Pancreas (tissue), 10 donors: ENCODE measurements at places on chromosomes 5 and 9.

DNA sequence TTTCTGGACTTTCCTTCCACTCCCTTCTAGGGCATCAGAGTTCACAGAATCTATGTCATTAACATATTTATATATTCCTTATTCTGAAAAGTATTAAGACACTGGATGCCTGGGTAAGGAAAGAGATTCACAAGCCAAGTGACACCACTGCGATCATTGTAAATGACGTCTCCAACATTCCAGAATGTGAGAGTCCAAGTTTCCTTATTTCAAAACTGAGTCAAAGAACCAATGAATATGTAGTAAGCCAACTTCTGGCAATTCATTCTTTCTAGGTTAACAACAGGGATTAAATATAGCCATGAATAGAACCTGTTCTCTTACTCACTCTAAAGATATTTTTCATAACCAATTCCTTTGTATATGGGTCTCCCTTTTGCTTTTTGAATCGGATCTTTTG is 18.1 kb downstream of the RAI14 start:
- DNase-seq, result no peak

- no peak for DNase-seq
These were observed 149.5 kb downstream of the C9orf152 start for GRCh38 chr9:110058304-110058953.

GRCh38 chr5:37754976-37755375 is 84.9 kb downstream of the GDNF start:
- no peak for DNase-seq

DNA sequence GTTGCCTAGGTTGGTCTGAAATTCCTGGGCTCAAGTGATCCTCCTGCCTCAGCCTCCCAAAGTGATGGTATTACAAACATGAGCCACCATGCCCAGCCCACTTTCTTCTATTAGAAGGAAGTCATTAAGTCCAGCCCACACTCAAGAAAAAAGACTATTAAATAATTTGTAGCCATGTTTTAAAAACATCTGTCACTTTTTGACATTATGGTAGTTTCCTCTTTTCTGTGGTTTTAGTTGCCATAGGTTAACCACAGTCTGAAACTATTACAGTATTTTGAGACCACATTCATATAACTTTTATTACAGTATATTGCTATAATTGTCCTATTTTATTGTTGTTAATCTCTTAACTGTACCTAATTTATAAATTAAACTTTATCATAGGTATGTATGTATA is 31.9 kb upstream of the C5orf24 start:
- no peak for DNase-seq

DNA sequence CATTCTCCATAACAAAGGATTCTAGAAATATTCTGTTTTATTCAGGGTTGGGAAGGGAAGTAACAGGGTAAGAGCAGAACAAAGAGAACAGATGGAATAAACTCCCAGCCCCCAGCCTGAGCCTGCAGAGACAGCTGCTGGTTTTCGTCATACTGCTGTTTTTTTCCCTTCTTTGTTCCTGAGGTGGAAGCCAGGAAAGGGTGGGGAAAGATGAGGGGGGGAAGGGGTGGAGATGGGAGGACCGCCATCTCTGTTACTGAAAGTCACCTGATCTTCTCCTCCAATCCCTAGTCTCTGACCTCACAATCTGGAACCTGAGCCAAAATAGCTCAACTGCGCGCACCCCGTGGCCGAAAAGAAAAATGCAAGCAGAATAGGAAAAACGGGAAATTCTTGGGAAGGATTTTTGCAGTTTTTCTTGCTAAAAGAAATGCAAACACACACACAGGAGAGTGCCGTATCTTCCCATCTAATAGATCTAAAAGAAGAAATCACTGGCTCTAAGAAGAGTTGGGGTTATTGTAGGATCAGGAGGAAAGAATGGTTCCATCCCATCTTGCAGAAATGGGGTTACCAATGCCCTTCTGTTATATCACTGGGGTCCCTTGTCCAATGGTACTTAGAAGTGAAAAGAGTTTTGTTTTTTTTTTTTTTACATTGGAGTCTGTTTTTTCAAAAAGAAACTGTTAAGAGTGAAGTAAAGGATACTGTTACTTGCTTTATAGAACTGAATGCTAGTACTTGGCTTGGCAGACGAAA is 57.9 kb downstream of the DIAPH1 start:
- DNase-seq, result peak; percentile 92

- DNase-seq, result no peak
These were observed 8.9 kb upstream of the SPATA31E1 start for GRCh38 chr9:87873607-87874303.

DNA sequence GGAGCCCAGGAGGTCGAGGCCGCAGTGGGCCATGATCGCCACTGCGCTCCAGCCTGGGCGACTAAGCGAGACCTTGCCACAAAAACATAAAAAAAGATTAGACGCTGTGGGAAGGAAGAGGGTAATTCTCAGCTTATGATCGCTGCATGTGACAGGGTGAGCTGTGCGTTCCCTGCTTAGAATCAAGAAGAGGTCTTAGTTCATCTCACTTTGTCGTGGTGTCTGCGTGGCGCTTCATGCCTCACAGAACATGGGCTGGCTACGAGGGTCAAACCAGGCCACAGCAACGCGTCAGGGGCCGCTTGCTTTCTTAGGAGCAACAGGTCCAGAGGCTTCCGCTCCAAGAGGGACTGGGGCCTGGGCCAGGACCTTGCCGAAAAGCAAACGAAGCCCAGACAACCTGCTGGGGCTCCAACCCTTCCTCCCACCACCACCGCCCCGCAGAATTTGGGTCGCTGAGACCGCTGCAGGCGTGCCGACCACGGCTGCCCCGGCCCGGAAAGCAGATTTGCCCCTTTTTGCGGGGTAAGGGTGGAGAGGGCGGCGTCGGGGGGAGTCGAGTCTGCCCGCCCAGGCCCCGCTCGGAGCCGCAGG is 10.0 kb upstream of the GRIN1 start:
- DNase-seq, result peak; percentile 59

DNA sequence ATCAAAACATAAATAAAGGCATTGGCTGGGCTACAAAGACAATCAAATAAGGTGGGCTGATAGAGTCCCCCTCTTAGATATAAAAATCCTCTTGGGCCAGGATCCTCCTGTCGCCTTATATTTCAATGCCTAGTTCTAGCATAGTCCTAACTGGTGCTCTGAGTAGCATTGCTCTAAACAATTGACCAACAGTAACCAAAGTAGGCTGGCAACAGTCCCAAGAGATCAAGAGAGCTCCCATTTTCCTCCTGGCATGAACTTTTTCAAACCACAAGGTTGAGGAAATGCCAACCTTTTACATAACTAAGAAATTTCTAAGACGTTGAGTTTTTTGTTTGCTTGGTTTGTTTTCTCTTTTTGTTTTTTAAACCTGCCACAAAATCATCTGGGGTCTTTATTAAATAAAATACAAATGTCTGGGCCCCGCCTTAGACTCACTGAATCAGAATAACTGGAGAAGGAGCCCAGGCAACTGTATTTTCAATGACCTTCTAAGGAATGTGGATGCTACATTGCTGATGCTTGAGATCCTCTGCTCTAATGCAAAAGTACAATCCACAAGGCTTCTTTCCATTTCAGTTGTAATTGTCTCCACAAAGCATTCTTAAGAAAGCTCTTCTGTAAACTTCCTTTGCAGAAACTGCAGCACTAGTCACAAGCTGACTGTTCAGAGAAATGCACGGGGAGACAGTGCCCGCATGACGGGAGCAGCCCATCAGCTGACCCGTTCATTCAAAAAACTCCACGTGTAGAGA is 2.9 kb downstream of the SLC45A2 start:
- no peak for DNase-seq

DNA sequence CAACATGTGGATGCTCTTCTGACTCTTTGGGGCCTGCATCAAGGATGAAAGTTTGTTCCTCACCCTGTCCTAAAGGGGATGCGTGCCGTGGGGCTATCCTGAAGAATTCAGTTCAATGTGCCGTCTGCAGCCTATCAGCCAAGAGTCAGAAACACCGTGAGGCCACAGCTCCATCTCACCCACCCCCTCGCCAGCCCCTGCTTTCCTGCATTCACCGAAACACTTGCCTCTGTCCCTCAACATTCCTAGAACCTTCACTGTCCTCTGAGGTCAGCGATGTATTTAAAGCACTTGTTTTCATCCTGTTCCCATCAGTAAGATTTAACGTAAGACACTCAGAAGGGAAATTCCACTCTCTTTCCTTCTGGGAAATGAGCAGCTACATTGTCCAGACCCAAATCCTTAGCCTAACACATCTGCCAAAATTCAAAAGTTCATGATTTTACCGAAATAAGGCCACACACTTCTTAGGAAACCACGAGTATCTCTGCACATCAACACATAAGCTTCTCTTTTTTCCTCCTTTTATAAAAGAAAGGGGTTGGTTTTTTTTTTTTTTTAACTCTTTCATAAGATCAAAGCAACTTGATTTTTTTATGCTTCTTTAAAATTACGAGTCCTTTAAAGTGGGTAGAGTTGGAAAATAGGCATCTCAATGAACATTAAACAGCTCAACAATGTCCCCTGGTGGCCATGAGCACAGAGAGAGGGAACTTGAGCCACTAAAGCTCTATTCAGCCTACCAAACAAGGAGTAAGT is 100.7 kb downstream of the SUSD1 start:
- DNase-seq, result peak; percentile 66

- DNase-seq, result no peak
These were observed 615.0 kb upstream of the CHD1 start for GRCh38 chr5:99543841-99544240.

- DNase-seq, result no peak
These were observed 154.4 kb downstream of the MAN2A1 start for GRCh38 chr5:109844148-109844547.

DNA sequence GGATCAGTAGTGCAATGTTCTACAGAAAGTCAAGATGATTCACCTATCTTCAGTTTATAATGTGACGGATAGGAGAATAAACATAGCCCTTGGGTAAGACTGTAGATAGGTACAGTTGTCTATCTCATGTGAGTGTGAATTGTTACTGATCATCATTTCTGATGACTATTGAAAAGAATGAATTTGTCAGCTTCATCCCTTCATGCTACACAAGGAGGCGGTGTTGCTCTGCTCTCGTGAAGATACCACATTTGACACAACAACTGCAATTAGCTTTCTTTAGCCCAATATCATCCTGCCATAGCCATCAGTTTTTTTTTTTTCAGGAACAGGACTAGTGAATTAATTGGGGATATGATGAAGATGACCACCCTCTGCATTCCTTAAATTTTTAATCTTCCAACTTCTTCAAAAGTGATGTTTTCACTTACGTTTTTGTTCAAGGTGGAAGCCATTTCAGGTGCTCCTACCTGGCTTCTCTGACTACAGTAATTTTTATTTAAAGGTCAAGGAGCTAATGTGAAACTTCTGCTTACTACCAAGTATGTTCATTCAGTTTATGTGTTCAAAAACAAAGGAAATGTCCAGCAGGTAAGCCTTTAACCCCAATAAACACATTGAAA is 152.9 kb upstream of the MOCS2 start:
- DNase-seq, result no peak

DNA sequence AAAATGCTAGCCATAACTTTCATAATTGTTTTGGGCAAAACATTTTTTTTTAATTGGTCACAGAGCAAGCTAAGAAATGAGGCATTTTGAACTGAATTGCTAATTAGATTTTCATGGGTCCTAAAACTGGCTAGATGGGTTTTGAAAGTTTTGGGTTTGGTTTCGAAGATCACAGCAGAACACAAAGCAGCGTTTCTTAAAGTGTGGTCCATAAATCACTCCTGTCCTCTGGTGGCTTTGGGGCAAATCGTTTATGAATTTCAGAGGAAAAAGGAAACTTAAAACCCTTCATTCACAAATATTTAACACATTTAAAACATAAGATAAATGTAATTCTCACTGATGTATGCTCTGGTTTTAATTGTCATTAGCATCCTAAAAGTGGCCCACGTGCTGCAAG is 503.7 kb downstream of the SPATA31D1 start:
- no peak for DNase-seq

- DNase-seq, result peak; percentile 66
These were observed 80.2 kb downstream of the PLAC8L1 start for GRCh38 chr5:146025114-146025680.

- DNase-seq, result no peak
These were observed 156.6 kb upstream of the IRX2 start for GRCh38 chr5:2908086-2908485.

GRCh38 chr5:139577689-139578290 is 16.7 kb downstream of the UBE2D2 start:
- DNase-seq, result no peak

- no peak for DNase-seq
These were observed 17.6 kb downstream of the MTX3 start for GRCh38 chr5:79973511-79973910.

- no peak for DNase-seq
These were observed 73.2 kb downstream of the SNCAIP start for GRCh38 chr5:122385286-122385685.

- DNase-seq, result no peak
These were observed 151.8 kb upstream of the RAD23B start for GRCh38 chr9:107131108-107131799.

DNA sequence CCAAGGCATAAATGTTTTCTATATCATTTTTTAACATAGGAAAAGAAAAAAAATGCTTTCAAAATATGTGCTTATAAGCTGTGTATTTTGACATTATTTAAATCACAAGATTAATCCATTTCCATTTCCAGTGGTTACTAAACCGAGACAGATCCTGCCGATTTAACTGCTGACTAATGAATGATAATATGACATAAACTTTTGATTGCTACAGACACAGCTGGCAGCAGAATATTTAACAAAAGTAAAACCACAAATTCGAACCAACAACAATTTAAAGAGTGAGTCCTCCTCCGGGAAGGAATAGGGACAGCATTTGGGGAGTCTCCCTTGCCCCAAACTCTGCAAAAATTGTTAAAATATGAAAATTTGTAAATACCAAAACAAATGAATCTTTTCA is 401.3 kb upstream of the DAB2 start:
- DNase-seq, result no peak

GRCh38 chr9:38195737-38196161 is 126.7 kb upstream of the SHB start:
- DNase-seq, result no peak

GRCh38 chr5:61076626-61077025 is 85.6 kb downstream of the SMIM15 start:
- no peak for DNase-seq

- DNase-seq, result no peak
These were observed 299.6 kb upstream of the KLF4 start for GRCh38 chr9:107789001-107789700.

GRCh38 chr5:81360640-81361039 is 33.3 kb downstream of the ACOT12 start:
- DNase-seq, result no peak

DNA sequence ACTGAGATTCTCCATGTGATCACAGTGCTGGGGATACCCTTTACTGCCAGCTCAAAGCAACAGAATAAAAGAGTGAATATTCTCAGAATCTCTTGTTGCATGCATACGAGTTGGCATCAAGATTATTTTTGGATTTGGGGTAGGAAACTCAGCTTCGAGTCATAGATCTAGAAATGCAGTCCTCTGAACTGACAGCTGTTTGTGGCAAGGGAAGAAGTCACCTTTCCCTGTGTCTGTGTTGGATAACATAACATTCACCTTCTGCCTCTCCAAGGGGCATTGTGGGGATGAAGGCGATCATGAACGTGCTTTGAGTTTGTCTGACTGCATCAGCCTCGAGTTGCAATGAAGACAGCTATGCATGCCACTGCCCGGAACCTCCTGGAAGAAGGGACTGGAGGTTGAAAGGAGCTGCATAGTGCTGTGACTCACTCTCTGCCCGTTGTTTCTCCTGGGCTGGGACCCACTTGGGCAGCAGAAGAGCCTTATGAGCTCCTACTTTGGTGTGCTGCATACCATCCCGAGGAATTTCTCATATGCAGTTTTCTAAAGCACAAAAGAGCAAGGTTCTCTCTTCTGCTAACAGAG is 231.7 kb downstream of the ARHGAP26 start:
- DNase-seq, result no peak
